Activated T-helper 1 cell treated with Interleukin-2 at 50 U/mL for 16 hours (primary cell): ENCODE measurements at places on chromosomes 3 and 15.

DNA sequence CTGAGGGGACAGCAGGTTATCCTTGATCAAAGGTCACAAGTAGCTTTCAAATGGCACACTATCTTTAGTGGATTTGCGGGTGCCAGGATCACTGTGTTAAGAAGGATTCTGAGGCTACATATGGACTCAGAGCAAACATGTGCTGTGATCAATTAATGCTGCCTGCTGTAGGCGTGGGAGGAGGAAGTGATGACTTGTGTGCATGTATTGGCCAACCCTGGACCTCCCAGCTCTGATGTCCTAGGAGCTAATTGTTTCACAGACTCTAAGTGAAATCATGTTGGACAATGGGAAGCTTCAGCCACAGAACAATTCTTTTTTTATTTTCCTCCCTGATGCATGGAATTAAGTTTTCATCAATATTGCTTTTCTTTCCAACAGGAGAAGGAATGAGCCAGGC is 24.4 kb downstream of the FAH start:
- DNase-seq = no peak

- no peak for DNase-seq
Measured at GRCh38 chr3:192303235-192303634, 424.1 kb downstream of the FGF12 start.

DNA sequence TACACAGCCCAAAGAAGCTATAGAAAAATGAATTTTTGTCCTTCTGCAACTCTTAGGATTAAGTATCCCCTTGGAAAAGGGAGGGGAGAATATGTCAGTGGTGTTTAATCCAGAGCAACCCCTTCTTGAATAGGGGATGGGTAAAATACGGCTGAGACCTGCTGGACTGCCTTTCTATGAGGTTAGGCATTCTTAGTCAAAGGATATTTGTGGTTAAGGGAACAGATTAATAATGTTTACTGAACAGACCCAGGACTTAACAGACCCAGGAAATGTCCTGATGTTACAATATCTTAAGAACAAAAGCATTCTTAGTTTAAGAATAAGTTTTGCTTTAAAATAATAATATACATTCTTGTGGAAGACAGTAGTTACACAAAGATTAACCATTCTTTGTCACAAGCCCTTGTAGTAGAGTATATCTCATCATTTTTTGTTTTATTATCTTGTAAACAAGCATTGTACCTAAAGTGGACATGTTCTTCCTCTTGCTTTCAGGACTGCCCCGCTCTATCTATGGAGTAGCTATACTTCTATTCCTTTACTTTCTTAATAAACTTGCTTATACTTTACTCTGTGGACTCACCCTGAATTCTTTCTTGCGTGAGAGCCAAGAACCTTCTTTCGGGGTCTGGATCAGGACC is 43.8 kb upstream of the B3GALNT1 start:
- DNase-seq = no peak

DNA sequence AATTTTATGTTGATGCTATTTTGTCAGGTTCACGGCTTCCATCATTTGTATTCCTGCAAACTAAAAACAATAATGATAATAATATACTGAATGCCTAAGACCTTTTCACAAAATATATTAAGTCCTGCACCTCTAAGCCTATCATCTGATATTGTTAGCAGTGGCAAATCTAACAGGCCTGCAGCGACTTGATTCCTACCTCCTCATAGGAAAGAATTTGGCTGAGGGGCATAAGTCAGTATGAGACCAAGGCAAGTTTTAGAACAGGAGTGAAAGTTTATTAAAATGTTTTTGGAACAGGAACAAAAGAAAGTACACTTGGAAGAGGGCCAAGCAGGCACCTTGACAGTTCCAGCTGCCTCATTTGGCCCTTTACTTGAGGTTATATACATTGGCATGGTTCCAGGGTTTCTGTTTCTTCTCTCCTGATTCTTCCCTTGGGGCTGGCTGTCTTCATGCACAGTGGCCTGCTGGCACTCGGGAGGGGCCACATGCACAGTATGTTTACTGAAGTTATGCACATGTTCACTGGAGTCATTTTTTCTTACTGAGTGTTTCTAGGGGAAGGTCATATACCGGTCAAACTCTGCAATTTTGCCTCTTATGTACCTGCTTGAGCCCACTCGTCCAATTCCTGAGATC is 418.1 kb downstream of the EPHA6 start:
- DNase-seq = no peak

DNA sequence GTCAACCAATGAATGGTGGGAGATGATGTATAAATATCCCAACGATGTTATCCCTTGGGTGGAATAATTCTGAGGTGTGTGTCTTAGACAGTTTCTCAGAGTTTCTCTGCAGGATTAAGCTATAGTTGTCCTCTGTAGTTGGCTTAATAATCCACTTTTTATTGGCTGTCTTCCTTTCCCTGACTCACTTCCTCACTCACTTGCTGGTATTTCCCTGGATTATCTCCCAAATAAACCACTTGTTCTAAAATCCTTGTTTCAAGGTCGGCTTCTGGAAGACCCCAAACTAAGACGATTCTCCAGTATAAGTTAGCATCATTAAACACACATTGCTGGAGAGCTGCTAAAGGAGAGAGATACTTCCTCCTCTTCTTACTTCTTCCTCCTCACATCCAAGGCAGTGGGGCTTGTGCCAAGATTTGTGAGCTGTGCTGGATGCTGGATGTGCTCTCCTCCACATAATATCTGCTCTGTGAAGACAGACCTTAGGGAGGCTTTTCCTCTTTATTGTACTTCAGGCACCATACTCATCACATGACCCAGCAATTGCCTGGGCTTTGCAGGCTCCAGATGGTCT is 22.5 kb upstream of the ROPN1 start:
- DNase-seq = no peak

DNA sequence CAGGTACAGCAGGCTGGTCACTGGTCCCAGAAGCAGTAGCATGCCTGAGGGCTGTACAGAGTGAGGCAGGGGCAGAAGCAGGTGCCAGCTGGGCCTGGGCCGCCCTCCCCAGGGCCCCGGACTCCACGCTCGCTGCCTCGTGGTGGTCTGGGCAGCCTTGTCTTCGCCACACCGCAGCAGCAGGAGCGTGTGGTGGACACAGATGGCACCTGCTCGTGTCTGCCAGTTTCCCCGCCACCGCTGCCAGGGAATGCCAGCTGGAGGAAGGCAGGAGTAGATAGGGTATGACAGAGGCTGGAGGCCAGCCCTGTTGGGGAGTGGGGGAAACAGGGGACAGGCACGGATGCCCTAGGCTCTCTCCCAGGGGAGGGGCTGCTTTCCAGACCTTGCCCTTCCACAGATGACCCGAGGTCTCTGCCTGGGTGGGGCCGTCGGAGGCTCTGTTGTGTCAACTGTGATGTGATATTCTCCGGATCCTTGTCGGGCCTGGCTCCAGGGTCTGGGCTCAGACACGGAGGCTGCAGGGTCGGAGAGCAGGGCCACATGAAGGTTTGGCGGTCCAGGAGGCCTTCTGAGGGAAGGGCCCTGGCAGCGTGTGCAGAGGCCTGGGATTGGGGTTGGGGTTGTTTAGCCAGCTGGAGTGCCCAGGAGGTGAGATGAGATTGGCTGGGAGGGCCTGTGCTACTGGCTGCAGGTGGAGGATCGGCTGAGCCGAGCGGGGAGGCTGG is 33.6 kb downstream of the GOLGA6L10 start:
- DNase-seq = no peak

DNA sequence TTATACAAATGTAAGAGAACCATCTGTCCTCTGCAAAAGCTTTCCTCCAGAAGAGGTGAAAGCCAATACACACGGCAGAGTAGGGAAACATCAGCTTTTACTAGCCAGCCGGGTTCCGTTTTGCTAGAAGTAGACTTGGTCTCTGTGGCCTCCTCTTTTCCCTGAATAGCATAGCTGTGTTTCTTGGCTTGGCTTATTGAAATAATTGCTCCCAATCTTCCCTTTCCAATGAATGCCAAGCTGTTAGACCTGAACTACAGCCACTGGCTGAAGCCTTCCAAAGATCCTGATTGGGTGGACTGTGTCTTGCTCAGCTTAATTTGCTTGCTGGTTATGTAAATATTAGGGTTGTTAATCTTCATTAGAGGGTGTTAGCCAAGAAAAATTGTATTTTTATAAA is 157.8 kb upstream of the ROPN1 start:
- no peak for DNase-seq

GRCh38 chr3:150370999-150371398 is 37.1 kb upstream of the TSC22D2 start:
- DNase-seq = no peak

DNA sequence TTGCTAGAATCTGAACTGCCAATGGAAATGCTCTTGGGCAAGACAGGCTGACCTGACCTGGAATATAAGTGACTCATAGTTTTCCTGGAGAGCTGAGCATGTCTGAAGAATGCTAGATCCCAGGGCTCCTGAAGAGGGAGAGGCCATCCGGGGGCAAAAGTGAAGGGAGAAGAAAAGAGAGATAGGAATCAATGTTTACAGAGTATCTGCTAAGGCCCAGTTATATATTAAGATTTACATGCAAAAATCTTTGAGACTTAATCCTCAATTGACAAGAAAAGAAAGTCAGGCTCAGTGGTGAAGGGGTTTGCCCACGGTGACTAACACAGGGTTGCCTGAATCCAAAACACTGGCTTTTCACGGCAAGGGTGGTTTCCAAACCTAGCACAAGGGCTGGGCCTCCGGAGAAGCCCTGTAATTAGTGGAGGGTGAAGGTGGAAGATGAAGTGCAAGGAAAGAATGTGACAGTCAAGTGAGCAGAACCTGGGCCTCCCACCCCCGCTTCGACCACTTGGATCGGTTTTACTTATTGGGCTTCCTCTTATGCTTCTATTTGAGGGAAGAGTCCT is 91.7 kb upstream of the FGF12 start:
- no peak for DNase-seq

GRCh38 chr15:77226652-77227051 is 155.7 kb upstream of the TSPAN3 start:
- DNase-seq = no peak

GRCh38 chr3:196585044-196585757 is 16.7 kb downstream of the FBXO45 start:
- DNase-seq = no peak

GRCh38 chr15:62647202-62647842 is 395.2 kb upstream of the TPM1 start:
- no peak for DNase-seq

GRCh38 chr15:56019819-56020486 is 26.5 kb upstream of the NEDD4 start:
- no peak for DNase-seq

DNA sequence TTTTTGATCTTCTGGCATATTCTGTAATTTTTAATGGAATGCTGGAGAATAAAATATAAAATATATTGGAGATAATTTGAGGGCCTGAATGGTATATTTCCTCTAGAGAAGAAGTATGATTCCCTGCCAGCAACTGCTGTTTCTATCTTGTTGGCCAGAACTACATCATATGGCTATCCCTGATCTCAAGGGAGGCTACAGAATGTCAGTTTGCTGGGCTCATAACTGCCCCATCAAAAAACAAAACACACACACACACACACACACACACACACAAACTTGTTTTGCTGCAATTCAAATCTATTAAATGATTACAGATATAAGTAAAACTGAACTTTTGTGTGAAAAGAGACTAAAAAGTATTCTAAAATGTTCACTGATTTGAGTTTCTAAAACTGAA is 51.0 kb downstream of the RASA2 start:
- no peak for DNase-seq

DNA sequence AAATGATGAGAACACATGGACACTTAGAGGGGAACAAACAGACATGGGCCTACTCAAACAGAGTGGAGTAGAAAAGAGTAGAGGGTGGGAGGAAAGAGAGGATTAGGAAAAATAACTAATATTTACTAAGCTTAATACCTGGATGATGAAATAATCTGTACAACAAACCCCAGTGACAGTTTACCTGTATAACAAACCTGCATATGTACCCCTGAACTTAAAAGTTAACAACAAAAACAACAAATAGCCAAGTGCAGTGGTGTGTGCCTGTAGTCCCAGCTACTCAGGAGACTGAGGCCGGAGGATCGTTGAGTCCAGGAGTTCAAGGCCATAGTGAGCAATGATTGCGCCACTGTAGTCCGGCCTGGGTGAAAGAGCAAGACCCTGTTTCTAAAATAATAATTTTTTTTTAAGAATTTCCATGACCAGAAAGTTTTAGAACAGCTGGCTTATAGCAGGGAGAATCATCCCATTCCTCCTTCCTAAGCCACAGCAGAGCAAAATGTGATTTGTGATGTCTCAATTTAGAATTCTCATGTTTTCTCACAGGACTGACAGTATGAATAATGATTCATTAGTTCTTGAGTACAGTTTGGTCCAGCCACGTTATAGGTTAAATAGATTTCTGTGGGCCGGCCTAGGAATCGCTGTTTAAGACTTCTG is 150.0 kb downstream of the ZNF609 start:
- no peak for DNase-seq

DNA sequence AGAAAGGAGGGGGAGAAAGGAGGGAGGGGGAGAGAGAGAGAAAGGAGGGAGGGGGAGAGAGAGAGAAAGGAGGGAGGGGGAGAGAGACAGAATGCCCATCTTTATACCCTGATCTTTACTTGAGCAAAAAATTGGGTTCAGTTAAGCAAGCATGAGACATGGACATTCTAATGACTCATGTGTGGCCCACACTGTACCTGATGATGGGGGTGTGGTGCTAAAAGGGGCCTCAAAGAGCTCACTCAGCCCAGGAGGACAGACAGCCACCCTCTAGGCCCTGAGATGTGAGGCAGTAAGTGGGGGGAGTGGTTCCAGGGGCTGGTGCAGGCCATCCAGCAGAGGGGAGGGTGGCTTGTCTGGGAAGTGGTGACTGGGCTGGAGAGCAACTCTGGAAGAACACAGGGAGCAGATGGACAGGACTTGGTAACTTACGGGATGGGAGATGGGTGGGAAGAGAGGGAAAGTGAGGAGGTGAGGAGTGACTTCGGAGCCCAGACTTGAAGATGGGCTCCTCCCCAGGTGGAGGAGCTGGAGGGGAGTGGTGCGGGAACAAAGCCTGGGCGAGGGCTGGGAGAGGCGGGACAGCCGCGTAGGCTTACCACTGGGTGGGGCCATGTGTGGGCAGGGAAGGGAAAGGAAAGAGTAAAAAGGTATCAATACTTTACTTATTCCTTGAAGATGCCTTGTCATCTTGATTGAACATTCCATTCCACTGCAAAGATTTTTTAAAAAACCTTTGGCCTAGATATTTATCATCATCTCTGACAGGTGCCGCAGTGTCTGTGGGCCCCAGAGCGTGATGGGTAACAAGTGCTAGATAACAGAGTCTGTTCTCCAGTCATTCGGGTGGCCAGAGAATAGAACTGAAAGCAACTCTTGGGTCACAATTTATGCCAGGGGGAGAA is 32.3 kb downstream of the TSPAN3 start:
- DNase-seq = no peak
